ENCODE measurements at places on chromosomes 2 and 18.

DNA sequence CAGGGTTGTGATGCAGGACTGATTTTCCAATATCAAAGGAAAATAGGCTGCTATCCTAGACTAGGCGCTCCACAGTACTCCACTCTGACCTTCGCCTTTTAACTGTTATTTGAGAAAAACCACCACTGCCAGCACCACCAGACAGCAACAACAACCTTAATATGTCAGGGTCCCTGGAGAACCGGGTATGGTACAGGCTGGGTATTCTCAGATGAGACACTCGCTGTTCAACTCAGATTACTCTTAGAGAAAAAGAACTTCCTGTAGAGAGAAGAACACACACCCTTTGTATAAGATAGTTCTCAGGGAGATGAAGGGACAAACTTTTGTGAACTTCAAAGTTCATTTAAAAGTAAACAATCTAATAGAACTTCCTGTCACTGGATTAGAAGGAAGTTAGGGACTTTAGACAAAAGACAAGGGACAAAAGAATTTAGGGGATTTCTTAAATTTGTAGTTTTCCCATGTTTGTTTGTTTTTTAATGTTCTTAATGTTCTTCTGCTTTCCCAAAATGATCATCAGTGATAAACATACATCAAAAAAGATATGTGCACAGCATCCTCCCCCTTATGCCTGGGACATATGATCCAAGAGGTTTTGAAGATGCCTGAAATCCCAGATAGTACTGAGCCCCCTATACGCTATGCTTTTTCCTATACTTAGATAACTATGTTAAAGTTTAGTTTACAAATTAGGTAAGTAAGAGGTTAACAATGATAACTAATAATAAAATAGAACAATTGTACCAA lies 41.3 kb upstream of the PPP1R1C start:
- no peak for DNase-seq

DNA sequence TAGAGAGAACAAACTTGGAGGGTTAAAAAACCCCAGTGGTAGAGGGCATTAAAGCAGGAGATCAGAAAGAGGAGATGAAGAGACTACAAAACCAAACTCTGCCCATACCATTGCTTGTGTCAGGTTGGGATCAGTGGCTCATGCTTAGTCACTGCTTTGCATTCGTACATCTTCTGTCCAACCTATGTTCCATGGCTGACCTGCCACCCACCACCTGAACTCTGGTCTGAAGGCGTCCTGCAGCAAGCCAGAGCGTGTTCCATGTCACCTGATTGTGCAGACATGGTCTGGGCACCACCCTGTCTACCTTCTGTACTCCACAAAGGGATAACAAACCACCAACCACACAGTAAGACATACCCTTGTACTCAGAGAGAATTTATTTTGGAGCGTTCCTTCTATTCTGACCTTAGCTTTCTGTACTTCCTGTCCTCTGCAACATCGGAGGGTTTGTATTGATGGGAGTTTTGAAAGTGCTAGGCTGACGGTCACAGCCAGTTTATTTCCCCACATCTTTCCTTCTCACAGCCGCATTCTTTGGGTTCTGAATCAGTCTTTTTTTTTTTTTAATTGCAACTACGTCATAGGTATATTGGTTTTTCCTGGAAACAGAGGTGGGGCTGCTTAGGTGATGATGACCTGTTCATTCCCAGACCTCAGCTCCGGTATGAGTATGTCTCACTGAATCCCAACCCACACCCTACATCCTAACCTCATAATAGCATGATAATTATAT lies 88.3 kb downstream of the SOWAHC start:
- no peak for DNase-seq

- DNase-seq: no peak
Measured at GRCh38 chr2:53631313-53632125, 136.1 kb upstream of the CHAC2 start.

GRCh38 chr2:45953376-45954027 lies 302.0 kb downstream of the PRKCE start:
- DNase-seq: no peak

- no peak for DNase-seq
Measured at GRCh38 chr2:231909631-231910030, 16.6 kb downstream of the NPPC start.

GRCh38 chr2:178858896-178859625 lies 51.8 kb upstream of the TTN start:
- no peak for DNase-seq

DNA sequence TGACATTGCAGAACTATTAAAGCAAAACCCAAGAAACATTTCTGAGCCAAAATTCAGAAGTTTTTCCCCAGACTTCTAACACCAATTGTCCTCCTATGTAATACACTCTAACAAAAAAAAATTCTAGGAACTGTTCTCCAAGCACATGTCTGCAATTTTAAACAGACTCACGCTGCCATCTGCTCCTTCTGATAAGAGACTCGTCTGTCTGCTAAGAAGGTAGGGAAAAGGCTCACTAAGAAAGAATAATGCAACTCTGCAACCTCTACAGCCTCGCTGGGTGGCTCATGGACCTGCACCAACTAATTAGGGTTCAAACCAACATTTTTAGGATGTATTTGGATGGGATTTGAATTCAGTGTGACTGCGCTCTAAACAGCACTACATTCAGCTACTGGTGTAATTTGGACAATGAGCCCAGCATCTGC lies 366.5 kb downstream of the DSC3 start:
- no peak for DNase-seq

GRCh38 chr2:111168528-111169239 lies 48.0 kb downstream of the BCL2L11 start:
- DNase-seq: no peak

DNA sequence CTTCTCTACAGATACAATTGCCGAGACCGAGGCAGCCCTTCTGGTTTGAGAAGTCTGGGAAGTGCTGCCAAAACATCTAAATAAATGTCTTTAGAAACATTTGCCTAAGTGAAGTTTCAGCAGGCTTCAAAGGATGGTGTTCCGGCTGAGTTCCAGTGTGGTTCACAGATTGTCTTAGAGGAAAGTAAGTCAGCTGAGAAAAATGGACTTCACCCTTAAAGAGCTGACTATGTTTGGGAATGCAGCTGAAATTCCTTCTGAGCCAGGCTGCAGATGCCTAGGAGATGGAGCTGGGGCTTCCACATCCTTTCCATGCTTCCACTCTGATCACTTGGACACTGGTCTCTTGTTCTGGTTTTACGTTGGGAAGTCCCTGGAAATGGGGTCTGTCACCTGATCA lies 83.6 kb downstream of the FHOD3 start:
- no peak for DNase-seq

DNA sequence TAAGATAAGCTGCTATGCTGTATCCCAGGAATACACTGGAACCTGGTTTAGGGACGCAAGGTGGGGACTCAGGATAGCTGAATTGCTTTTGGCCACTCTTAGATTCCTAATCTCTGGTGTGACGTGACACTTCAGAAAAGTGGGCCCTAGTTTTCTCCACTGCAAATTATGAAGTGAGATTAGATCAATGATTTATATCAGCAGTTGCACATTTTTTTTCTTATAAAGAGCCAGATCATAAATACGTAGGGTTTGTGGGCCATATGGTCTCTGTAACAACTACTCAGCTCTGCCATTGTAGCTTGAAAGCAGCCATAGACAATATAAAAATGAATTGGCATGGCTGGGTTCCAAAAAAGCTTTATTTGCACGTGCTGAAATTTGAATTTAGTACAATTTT lies 85.4 kb upstream of the CPO start:
- DNase-seq: no peak

- no peak for DNase-seq
Measured at GRCh38 chr18:78514910-78515670, 464.5 kb upstream of the SALL3 start.

GRCh38 chr2:74847070-74847858 lies 13.3 kb downstream of the HK2 start:
- DNase-seq: no peak

- no peak for DNase-seq
Measured at GRCh38 chr2:241068942-241069810, 32.9 kb downstream of the MTERF4 start.

DNA sequence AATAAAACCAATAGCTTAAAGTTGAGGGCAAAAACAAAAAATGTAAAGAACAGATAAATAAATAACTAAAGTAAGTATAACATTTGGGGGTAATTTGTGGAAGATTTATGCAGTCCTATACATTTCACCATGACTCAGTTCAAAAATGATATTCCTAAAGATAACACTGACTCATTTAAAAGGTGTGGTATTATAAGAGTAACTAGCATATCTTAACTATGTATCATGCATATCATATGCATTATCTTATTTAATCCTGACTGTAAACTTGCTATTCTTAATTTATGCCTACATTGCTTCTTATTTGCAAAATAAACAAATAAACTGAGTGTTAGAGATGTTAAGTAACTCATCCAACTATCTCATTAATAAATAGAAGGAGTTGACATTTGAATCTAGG lies 726.5 kb upstream of the PKDCC start:
- DNase-seq: no peak

DNA sequence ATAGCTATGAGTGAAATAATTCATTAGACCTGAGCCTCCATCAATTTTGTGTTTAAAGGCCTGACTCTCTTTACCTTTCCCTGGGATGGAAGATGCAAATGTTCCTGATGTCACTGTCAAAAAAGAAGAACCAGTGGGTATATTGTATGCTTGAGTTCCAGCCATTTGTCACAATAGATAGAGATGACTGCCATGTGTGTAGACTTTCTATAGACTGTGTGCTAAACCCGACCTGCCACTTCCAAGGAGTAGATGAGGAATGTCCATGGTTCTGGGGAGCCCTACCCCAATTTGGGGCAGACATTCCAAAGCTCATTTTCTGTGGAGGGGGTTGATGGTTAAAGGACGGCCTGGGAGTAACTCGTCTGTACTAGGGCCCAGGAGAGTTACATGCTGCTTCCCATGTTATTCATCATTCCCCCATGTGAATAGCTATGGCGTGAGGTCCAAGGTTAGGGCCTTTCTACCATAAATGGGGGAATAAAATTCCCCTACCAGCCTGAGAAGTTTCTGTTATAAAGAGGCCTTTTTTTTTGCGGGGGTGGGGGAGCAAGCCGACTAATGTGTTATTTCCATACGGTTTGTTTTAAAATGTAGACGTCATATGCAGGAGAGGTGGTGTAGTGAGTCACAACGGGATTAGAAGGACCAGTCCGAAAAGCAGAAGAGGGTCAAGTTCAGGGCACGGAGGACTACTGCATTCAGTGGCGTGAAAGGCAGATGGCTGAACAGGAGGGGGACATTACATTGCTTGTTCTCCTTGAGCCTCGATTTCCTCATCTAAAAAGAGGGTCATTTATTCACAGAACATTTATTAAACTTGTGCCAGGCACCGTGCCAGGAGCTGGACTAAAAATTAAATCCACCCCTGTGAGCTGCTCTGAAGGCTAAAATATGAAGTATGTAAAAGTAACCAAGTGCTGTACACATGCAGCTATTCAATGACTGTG lies 24.0 kb downstream of the IL1B start:
- DNase-seq: no peak

GRCh38 chr18:907885-908757 lies 3.5 kb downstream of the ADCYAP1 start:
- DNase-seq: no peak

DNA sequence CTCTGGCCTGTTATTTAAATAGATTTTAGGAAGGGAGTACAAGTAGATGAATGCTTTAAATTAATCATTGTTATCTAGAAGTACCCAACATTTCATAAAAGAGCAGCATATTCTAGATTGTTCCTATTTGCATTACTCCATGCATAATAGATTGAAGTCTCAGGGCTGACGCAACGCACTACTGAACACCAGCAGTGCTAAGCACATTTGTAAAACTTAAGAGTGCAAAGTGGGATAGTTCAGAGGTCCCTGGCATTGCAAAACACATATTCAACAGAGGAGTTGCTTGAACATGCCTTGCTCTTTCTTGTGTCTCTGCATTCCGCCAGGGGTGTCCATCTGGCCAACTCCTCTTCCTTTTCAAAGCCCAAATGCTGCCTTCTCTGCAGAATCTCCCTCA lies 22.3 kb downstream of the CDKL4 start:
- DNase-seq: no peak

GRCh38 chr2:215019085-215019484 lies 119.3 kb downstream of the ABCA12 start:
- no peak for DNase-seq

GRCh38 chr2:72946466-72946865 lies 29.1 kb downstream of the EMX1 start:
- DNase-seq: no peak

- no peak for DNase-seq
Measured at GRCh38 chr2:180618570-180618969, 361.8 kb upstream of the UBE2E3 start.

DNA sequence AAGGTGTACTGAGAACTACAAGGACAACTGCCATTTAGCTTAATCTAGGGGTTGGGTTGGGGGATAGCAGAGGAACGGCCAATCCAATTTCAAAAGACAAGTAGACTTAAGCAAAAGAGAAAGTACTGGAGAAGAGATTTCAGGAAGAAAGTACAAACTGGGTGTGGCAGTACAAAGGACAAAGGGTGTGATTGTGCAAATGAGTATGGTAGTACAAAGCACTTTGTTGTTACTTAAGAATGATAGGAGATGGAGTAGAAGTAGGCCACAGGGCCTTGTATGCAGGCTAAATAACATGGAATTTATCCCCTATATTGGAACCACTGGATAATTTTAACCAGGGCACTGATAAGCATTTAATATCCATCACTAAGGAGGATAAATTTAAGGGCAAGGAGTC lies 4.7 kb upstream of the ORC2 start:
- no peak for DNase-seq

GRCh38 chr18:49786019-49786720 lies 27.2 kb downstream of the ACAA2 start:
- no peak for DNase-seq

GRCh38 chr2:237706257-237706656 lies 78.9 kb downstream of the LRRFIP1 start:
- DNase-seq: no peak

DNA sequence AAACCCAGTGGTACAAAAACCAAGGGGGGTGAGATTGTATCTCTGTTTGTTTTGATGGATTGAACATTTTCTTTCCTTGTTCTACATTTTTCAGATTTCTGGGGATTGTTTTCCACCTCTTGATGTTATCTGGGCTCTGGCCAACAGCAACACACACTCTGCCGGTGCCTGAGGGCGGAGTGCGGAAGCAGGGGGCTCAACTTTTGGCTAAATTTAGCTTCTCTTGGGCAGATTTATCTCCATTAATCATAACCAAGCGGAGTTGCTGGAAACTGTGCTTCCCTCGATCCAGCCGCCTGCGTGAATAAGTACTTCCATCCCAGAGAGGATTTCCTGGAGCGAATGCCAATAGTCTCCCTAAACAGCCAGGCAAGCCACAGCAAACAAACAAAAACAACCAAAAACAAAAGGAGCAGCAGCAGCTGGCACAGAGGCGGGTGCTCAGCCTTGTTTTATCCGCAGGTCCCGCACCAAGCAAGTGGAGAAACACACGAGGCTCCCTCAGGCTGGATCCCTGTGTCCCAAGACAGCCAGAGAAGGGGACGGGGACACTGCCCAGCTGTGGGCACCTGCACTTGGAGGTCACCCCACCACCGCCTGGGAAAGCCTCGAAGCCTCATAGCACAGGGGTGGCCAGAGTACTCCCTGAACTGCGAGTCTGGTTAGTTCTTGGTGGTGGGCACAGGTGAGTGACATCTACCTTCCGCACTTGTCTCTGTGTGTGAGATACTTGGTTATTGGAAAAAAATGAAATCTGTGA lies 143.4 kb downstream of the NDUFA10 start:
- DNase-seq: no peak
